CD4-positive, alpha-beta T cell treated with Interleukin-6 at 100 ng/mL for 8 hours (primary cell): ENCODE measurements at places on chromosomes 3 and 15.

GRCh38 chr3:113594066-113594465 is 61.7 kb downstream of the SIDT1 start:
- DNase-seq = no peak

DNA sequence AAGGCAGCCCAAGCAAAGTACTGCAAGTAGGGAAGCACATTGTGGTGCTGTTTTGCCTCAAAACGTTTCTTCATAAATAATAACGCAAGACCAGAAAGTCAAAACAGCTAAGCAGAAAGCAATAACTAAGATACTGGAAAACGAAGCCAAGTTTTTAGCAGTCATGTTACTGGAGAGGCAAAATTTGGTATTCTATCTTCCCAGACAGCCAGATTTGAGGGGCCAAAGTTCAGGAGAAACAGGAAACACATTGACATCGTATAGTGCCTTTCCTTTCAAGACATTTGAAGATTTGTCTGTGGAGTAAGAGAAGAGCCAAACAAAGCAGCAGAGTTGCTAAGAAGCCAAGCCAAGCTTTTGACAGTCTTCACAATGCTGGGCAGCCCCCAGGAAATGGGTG is 843.6 kb upstream of the NECTIN3 start:
- DNase-seq = no peak

- DNase-seq = no peak
Measured at GRCh38 chr3:154428286-154429206, 1.4 kb downstream of the GPR149 start.

GRCh38 chr15:40928821-40929659 is at the start of gene DLL4:
DLL4 (plus strand) TSS chr15:40929340; CDS start chr15:40929669, 329 bp downstream.
- DNase-seq = no peak

DNA sequence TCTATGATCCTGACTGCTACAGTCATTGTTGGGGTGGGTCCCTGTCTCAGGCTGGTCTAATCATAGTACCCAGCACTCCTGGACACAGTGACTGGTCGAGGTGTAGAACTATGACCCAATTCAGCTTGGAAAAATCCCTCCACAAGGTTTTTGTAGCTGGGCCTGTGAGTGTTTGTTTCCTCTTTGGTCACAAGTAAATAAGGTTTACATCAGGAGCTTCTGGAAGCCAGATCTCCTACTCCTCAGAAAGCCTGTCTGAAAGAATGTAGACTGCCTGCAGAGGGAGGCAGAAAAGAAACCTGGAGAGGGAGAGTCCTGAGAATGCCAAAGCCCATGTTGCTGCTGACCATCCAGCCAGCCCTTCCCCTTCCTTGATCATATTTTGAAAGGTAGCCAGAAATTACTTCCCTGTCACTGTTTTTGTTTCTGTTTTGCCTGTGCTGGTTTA is 123.2 kb downstream of the RAP2B start:
- DNase-seq = no peak
